Upper lobe of left lung (tissue), 6 donors: ENCODE measurements at places on chromosomes 12 and 14.

- no peaks in the 10 kb centered on the region for H3K36me3 ChIP-seq
- peaks cover 26% of the 10 kb centered on the region for H3K4me1 ChIP-seq
- peak overlapping the region; percentile 82 for H3K4me3 ChIP-seq
- no peaks in the 10 kb centered on the region for H3K27me3 ChIP-seq
- DNase-seq = peak; percentile 88
Observed at GRCh38 chr12:121712190-121712460, 427 bp upstream of the TMEM120B start.

- H3K36me3 ChIP-seq = no peaks in the 10 kb centered on the region
- H3K4me3 ChIP-seq = no peak overlapping the region
- H3K27ac ChIP-seq = no peak overlapping the region
- no peaks in the 10 kb centered on the region for H3K27me3 ChIP-seq
- DNase-seq = no peak
Observed at GRCh38 chr14:29350496-29350895, 577.2 kb downstream of the PRKD1 start.

DNA sequence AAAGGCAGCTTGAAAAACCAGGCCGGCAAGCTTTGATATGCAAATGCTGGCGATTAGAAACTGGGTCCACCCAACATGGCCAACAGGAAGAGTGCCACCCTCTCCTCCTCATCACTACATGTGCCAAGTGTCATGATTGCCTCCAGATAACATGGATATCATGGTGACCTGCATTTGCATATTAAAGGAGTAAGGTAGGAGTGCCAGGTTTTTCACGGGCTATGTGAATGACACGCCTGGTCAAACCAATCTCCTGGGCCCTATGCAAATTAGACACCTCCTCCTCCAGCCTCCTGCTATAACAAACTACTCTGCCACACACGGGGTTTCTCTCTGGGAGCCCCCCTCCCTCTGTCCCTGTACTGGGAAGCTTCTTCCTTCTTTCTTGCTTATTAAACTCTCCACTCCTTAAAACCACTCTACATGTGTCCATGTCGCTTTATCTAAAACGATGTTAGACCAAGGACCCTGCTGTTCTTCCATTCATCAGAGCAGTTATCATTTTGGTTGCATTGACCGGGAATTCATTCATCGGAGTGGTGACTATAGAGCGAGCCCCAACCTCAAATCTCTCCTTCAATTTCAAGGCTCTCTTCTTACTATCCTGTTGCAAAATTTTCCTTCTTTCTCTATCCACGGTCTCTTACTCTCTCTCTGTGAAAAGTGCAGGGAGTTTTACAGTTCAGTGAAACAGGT lies 27.5 kb downstream of the APOBEC1 start:
- H3K4me1 ChIP-seq = peaks cover 4% of the 10 kb centered on the region
- no peak for DNase-seq
- no peaks in the 10 kb centered on the region for H3K36me3 ChIP-seq
- H3K27me3 ChIP-seq = no peaks in the 10 kb centered on the region
- no peak overlapping the region for H3K27ac ChIP-seq

DNA sequence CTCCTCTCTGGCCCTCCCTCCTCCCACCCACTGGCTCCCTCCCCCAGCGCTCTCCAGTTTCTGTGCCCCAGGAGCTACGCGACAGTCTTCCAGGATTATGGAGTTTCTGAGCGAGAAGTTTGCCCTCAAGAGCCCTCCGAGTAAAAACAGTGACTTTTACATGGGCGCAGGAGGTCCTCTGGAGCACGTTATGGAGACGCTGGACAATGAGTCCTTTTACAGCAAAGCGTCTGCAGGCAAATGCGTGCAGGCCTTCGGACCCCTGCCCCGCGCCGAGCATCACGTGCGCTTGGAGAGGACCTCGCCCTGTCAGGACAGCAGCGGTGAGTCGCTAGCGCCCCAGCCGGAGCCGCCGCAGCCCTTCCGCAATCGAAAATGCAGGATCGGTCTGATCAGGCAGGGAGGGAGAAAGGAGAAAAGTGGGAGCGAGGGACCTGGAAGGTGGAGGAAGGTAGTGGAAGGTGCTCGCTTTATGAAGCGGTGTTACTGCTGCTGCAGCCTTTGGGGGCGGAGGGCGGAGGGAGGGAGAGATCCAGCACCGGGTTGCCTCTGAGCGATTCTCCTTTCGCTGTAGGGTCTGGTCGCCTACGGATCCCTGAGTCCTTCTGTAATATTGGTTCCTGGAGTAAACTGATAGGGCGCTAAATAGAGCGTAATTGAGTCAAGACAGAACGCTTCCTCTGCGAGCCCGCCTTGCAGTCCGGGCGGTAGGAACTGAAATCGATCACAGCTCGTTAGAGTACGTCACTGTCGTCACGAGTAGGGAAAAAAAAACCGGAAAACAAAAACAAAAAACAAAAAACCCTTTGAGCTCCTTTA lies at the start of gene ALX1:
ALX1 (plus strand) TSS at position 56 of the 819 bp plus-strand sequence; CDS start at position 98, 42 bp downstream.
- H3K4me1 ChIP-seq = peaks cover 19% of the 10 kb centered on the region
- no peak within 1 kb of the TSS for H3K27ac ChIP-seq
- no peaks in the 10 kb centered on the region for H3K27me3 ChIP-seq
- H3K36me3 ChIP-seq = no peaks in the 10 kb centered on the region
- peak within 1 kb of the TSS; percentile 34 for H3K4me3 ChIP-seq

- H3K4me3 ChIP-seq = no peak overlapping the region
- H3K36me3 ChIP-seq = peaks cover 10% of the 10 kb centered on the region
- no peaks in the 10 kb centered on the region for H3K27me3 ChIP-seq
Observed at GRCh38 chr14:103433916-103434563, 48.8 kb downstream of the MARK3 start.

- H3K27me3 ChIP-seq = no peaks in the 10 kb centered on the region
- H3K27ac ChIP-seq = no peak overlapping the region
- no peaks in the 10 kb centered on the region for H3K4me1 ChIP-seq
- H3K4me3 ChIP-seq = no peak overlapping the region
- no peak for DNase-seq
Observed at GRCh38 chr14:65517635-65518542, 105.4 kb downstream of the FUT8 start.

GRCh38 chr12:55420307-55420962 lies 5.6 kb upstream of the OR6C76 start:
- H3K27ac ChIP-seq = no peak overlapping the region
- H3K36me3 ChIP-seq = no peaks in the 10 kb centered on the region
- DNase-seq = no peak
- no peaks in the 10 kb centered on the region for H3K27me3 ChIP-seq

GRCh38 chr12:117148642-117149041 lies 41.6 kb downstream of the FBXO21 start:
- peaks cover 12% of the 10 kb centered on the region for H3K4me1 ChIP-seq
- no peak for DNase-seq
- peak overlapping the region; percentile 74 for H3K27ac ChIP-seq
- H3K4me3 ChIP-seq = no peak overlapping the region
- H3K36me3 ChIP-seq = peaks cover 12% of the 10 kb centered on the region

DNA sequence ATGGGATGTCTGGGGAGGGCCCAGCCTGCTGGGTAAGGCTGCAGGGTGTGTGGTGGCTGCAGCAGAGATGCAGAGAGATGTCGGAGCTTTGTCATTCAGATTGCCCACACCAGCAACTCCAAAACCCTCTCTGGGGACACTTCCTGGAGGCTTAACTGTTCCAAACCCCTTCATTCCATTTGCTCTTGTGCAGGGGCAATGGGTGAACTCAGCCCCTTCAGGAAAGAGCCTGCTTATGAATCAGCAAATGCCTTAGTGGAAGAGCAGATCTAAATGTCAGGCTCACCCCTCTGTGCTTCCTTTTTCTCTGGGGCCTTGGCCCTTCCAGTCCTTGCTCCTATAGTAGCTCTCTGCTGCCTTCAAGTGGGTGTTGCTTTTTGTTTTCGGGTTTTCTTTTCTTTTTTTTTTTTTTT lies 36.7 kb upstream of the GPATCH2L start:
- no peaks in the 10 kb centered on the region for H3K4me1 ChIP-seq
- H3K4me3 ChIP-seq = no peak overlapping the region
- no peaks in the 10 kb centered on the region for H3K27me3 ChIP-seq
- no peaks in the 10 kb centered on the region for H3K36me3 ChIP-seq
- DNase-seq = no peak
- H3K27ac ChIP-seq = no peak overlapping the region

- peaks cover 66% of the 10 kb centered on the region for H3K36me3 ChIP-seq
- H3K27ac ChIP-seq = peak overlapping the region; percentile 42
- H3K4me3 ChIP-seq = peak overlapping the region; percentile 30
- peaks cover 22% of the 10 kb centered on the region for H3K4me1 ChIP-seq
- no peaks in the 10 kb centered on the region for H3K27me3 ChIP-seq
Observed at GRCh38 chr12:121240484-121241101, 30.7 kb downstream of the P2RX4 start.

- H3K27ac ChIP-seq = no peak overlapping the region
- DNase-seq = no peak
- H3K4me3 ChIP-seq = no peak overlapping the region
- no peaks in the 10 kb centered on the region for H3K36me3 ChIP-seq
- H3K4me1 ChIP-seq = no peaks in the 10 kb centered on the region
Observed at GRCh38 chr12:10574307-10574706, 39.1 kb downstream of the MAGOHB start.

DNA sequence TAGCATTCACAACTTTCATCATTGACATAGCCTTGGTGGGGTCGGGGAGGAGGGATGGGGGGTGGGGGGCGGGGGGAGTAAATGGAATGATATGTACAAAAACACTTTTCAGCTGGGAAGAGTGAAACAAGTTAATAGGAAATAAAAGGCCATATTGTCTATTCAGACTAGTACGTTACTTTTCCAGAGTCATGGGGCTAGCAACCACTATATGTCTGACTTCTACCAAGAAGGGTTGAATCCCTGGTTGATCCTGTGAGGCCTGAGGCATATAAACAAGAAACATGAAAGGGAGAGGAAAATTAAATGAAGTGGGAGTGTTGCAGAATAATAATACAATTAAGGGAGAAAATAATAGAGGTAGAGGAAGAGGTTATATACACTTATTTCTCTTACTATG lies 225.5 kb downstream of the ERC1 start:
- DNase-seq = no peak
- no peak overlapping the region for H3K27ac ChIP-seq
- no peaks in the 10 kb centered on the region for H3K36me3 ChIP-seq
- H3K27me3 ChIP-seq = no peaks in the 10 kb centered on the region
- H3K4me1 ChIP-seq = peaks cover 43% of the 10 kb centered on the region
- no peak overlapping the region for H3K4me3 ChIP-seq

DNA sequence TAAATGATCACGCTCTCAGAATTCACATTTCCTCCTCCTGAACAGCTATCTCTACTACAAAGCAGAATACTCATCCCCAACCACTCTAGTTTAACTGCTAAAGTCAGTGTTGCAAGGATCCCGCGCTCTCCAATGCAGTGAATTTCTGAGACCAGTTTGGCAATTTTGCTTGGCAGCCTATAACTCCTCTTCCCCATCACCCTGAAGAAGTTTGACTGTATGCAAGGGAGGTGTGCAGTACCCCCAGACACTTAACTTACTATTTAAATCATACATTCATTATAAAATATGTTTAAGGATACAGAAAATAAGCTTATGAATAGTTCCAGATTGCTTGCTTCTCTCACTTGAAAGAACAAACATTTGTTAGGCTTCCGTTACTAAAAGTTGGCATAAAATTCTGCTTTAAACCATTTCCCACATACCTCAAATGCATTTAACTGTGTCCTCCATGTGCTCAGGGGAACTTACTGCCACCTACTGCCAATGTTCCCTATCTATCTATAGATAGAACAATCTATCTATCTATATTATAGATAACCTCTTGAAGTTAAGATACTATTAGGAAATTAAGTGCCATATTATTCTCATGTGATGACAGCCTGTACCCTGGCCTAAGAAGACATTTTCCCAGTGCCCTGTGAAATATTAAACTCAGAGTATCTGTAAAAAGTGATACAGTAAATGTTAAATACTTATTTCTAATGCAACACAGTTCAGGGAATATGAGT lies 2.4 kb downstream of the LGR5 start:
- peaks cover 21% of the 10 kb centered on the region for H3K4me1 ChIP-seq
- H3K27ac ChIP-seq = no peak overlapping the region
- no peak for DNase-seq

DNA sequence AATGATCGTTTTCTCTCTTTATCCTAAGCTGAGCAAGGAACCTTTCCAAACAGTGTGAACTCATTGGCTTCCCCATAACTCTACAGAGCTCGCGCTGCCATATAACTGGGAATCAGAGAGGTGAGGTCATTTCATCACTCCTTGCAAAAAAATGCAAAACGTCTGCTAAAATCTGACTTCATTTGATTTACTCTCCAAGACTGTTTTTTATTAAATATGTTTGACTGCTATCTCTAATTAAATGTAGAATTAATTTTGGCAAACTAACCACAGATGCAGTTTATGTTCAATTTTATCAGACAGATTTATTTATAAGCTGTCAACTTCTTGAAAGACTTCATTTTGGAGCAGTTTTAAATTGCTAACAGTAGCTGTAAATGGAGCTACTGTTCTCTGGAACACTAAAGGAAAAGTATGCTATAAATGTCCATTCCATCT lies 131.6 kb upstream of the SOX5 start:
- DNase-seq = no peak
- no peaks in the 10 kb centered on the region for H3K4me1 ChIP-seq
- no peak overlapping the region for H3K4me3 ChIP-seq
- no peak overlapping the region for H3K27ac ChIP-seq

GRCh38 chr12:14989790-14990189 lies 16.9 kb downstream of the PDE6H start:
- no peak for DNase-seq
- H3K4me1 ChIP-seq = peaks cover 12% of the 10 kb centered on the region

DNA sequence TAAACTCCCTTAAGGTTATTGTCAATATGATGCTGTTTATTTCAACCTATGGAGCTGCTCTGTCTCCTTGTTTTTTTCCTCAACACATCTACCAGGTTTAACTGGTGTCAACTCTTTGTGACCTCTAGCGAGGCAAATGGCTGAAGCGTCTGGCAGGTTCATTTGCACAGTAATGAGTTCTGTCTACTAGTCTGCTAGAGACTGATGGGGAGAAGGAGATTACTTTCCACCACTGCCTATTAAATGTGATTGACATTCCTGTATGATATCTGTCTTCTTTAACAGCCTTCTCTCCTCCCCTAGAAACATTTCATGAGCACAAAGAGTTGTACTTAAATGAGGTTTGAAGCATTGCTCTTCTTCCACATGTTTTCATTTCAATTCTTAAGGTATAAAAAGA lies 253.7 kb downstream of the SLC6A15 start:
- no peak for DNase-seq
- H3K36me3 ChIP-seq = no peaks in the 10 kb centered on the region
- no peak overlapping the region for H3K4me3 ChIP-seq
- H3K27me3 ChIP-seq = no peaks in the 10 kb centered on the region
- no peak overlapping the region for H3K27ac ChIP-seq

GRCh38 chr12:104258476-104259067 lies 43.0 kb downstream of the TXNRD1 start:
- no peaks in the 10 kb centered on the region for H3K4me1 ChIP-seq
- DNase-seq = no peak
- no peak overlapping the region for H3K27ac ChIP-seq
- no peak overlapping the region for H3K4me3 ChIP-seq
- no peaks in the 10 kb centered on the region for H3K27me3 ChIP-seq

DNA sequence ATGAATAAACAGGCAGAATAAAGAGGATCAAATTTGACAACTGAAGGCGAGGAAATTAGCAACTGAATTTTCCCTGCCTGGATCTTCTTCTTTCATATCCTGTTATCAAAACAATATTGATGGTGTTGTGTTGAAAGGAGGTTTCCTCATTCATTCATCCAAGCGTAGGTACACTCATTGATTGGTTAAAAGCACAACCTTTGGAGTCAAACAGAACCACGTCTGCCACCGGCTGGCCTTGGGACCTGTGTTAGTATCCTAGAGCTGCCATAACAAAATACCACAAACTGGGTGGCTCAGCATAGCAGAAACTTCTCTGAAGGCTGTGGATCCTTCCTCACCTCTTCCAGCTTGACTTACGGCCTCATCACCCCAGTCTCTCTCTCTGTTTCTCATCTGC lies 268.6 kb upstream of the PWP1 start:
- no peak for DNase-seq
- H3K36me3 ChIP-seq = no peaks in the 10 kb centered on the region
- H3K4me1 ChIP-seq = no peaks in the 10 kb centered on the region
- no peak overlapping the region for H3K4me3 ChIP-seq
